ENCODE measurements at places on chromosomes 11 and 22.

DNA sequence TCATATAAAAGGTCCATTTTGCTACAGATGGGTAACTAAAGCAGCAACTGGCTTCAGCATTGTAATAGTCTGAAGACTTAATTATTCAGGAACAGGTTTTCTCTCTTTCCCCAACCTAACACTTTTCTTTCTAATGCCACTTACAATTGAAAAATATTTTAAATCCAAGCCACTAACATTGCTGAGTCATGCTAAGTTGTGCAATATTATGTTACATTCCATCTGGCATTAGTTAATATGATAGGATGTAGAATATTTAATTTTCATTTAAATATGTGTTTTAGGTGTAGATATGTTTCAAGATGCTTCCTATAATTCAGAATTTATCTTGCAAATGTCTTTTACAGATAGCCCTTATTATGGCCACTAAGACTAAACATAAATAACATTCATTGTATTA lies 98.6 kb downstream of the KIF18A start:
- no peak for DNase-seq

GRCh38 chr22:26437694-26438392 lies 8.8 kb downstream of the ASPHD2 start:
- DNase-seq, result no peak

DNA sequence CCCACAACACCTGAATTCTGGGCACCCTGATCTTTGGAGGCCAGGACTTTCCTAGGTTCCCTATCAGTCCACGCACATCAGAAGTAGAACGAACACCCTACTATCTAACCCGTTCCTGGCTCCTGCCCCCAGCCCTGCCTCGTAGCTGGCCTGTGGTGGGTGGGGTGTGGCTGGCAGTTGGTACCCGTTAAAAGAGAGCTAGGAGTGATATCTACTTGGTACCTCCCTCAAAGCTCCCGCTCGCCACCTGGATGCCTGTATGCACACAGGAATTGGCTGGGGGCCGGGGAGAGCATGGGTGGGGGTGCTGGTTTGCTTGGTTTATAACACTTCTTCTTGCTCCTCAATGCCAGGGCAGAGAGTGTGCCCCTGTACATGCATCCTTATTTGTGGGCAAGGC lies 14.0 kb upstream of the NECTIN1 start:
- DNase-seq, result no peak

DNA sequence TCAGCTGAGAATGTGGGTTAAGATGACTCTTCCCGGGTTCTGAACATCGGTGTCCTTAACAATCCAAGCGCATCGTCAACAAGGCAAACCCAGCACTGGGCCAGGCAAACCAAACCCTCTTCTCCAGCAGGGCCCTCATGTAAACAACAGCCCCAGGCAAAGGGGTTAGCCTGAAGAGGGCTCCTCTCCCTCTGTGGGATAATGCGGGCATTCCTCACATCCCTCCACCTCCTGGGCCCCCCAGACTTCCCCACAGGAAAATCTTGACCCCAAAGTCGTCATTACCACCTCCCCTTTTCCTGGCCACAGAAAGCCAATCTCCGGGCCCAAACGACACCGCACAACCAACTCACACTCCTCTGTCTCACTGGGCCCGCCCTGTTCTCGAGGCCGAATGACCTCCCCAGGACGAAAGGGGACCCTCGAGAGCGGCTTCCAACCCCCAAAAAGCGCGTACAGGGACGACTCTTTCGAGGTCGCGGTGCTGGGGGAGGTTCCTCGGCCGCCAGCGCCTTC lies 566 bp downstream of the DDB1 start:
- no peak for DNase-seq

DNA sequence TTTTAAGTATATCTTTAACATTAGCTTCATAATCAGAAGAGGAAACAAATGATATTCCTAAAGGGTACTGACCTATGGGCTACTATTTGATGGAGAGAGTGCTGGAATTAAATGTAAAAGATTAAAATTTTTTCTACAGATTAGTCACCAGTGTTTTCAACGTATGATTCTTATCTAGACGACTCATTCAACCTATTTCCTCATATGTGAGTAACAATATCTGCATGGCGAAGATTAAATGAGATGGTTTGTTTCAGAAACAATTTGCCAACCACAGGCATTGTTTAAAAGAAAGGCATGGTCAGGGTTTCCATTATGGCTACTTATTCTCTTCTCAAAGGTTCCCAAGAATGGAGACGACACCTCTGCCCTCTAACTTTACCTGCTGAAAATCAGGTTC lies 20.4 kb downstream of the OR56B4 start:
- no peak for DNase-seq

All from GM13977 (cell line).